ENCODE measurements at places on chromosomes 3 and 15.

DNA sequence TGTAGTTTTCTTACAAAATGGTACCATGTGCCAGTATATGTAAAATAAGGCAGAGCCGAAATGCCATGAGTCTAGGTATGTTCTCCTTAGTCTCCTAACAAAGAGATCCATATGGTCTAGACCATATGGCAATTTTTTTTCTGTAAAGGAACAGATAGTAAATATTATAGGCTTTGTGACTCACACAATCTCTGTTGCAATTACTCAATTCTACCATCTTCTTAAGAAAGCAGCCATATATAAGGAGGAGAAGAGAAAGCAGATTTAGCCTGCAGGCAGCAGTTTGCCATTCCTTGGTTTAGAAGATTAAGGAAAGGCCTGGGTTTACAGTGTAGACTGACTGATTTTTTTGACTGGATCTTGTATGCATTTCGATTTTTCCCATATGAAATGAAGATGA lies 16.3 kb upstream of the BBX start:
- DNase-seq: no peak

- no peak for DNase-seq
These were observed 228.3 kb downstream of the ATP8B4 start for GRCh38 chr15:49890689-49891088.

GRCh38 chr3:70805061-70805889 lies 492.8 kb upstream of the MDFIC2 start:
- no peak for DNase-seq

DNA sequence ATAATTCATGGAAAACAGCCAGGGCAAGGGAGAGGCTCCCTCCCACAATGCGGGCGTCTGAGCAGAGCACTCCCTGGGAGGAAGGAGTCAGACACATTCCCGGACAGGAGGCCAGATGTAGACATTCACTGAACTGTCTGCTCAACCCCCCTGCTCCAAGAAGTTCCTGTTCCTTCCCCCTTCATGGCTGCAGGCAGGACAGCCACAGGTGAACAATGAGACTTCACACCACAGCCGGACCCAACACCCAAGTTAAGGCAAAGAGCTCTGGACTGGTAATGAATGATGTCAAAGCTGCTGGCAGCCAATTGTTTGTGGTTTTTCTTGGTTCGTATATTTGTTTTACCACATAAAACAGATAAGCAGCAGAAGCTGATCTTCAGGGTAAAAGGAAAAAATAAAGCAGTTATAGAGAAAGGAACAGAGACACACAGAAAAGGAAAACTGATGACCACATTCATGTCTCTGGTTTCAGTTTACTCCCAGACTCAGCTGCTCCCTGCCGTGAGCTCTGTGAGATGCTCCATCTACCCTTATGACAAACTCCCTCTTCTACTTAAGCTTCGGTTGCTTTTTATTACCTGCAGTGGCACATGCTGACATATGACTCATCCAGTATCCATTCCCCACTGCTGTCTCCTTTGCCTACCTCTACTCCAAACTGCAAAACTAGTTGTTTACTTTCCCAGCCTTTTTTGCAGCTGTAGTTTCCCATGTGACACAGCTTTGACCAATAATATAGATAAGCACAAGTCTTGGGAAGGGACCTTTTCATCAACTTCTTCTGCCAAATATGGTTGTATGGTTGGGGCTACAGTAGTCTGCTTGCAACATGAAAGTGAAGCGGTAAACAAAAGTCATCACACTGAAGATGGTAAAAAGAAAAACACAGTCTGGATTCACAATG lies 33.1 kb downstream of the DZIP1L start:
- DNase-seq: no peak
